ENCODE measurements at places on chromosomes 3 and 15.

- DNase-seq, result no peak
Measured at GRCh38 chr3:16313886-16314645, 49.1 kb downstream of the OXNAD1 start.

DNA sequence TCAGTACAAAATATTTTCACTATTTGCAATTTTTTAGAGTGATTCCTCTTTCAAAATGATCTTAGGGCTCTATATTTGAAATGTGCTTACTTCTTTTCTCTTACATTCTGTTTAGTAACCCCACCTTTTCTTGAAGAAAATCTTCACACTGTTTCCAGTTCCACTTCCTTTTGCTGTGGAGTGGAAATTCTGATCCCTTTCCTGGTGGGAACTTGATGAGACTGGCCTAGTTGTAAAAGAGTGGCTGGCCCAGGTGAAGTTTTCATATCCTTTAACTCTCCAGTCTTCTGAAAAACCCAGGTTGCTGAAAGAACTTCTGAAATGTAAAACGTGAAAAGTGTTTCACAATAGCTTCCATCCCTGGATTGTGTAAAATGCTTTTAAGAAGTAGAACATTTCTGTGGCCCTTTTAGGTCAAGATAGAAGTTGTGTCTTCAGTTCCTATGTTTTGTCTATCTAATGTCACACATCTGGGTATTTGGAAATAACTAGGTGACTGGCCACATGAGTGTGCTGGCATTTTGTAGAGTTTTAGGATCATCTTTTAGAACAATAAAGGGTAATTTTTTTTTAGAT, 84.8 kb upstream of the LRIG1 start:
- no peak for DNase-seq

- DNase-seq, result no peak
Measured at GRCh38 chr15:70329179-70329578, 231.5 kb upstream of the TLE3 start.

- peak; percentile 91 for DNase-seq
Measured at GRCh38 chr15:94056314-94056713, 175.0 kb upstream of the MCTP2 start.

DNA sequence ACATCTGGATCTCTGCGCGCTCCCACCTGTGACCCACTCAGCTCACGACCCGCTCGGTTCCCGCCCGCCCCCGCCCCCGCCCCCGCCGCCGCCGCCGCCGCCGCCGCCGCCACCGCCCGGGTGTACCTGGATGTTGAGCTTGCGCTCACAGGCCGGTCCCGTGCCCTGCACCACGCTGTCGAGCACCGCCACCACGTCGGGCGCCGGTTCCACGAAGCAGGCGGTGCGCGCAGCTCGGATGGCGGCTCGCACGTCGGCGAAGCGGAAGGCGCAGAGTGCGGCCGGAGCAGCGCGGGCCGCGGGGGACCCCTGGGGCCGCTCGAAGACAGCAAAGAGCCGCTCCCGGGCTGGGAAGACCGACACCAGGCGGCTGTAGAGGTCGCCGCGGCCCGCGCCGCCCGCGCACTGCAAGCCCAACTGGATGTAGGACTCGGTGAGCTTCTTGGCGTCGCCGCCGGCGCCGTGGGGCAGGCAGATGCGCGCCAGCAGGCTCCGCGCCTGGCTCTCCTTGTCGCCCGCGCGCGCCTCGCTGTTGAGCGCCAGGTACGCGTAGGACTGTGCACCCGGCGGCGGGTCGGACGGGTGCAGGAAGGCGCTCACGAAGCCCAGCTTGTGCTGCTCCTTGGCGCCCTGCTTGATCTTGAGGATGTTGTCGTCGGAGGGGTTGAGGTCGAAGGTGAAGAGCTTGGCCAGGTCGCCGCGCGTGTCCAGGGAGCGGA, 1.1 kb downstream of the PLXND1 start:
- DNase-seq, result peak; percentile 59

- no peak for DNase-seq
Measured at GRCh38 chr3:197404030-197404429, 105.6 kb upstream of the DLG1 start.

GRCh38 chr15:45187578-45187893, 230 bp downstream of the SHF start:
- DNase-seq, result no peak

- peak; percentile 22 for DNase-seq
Measured at GRCh38 chr3:48532271-48532976, 24.2 kb downstream of the PFKFB4 start.

DNA sequence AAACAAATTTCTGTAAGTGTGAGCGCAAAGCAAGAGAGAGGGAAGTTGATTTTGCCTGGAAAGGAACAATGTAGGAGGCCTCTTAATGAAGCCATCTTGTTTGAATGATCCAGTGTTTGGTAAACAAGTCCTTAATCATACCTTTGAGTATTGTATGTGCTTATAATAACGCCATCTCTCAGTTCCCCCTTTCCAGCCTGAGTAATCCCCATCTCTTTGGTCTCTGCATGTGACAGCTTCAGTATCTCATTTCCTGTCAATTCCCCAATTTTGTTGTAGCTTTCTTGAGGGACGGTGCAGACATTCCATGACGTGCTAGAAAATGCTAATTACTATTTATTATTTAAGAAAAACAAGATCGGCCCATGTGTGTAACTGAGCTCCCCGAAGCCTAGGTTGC, 349.3 kb upstream of the NR2F2 start:
- DNase-seq, result no peak

DNA sequence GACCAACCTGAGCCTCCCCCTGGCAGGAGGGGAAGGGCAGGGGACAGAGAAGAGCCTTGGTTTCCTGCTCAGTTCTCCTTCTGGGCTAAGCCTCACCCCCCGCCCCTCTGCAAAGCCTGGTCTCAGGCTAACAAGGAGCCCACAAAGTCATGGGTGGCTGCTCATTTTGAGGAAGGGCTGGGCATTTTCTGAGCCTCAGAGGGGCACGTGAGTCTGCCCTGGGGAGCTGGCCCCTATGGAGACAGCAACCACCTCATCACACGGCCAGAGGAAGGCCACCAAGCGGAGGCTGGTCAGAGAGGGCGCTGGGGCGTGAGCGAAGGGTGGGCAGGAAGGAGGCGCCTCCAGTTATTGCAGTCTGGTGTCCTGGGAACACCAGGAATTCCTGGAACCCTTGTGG, 18.7 kb downstream of the ABTB1 start:
- no peak for DNase-seq

GRCh38 chr3:172467170-172467824, 19.0 kb upstream of the GHSR start:
- DNase-seq, result peak; percentile 52

GRCh38 chr15:100918690-100919480, at the start of gene LRRK1:
TSS of gene LRRK1 (plus strand) at chr15:100919357. CDS start at chr15:100924633, 5,276 bp downstream.
- DNase-seq, result peak; percentile 55

DNA sequence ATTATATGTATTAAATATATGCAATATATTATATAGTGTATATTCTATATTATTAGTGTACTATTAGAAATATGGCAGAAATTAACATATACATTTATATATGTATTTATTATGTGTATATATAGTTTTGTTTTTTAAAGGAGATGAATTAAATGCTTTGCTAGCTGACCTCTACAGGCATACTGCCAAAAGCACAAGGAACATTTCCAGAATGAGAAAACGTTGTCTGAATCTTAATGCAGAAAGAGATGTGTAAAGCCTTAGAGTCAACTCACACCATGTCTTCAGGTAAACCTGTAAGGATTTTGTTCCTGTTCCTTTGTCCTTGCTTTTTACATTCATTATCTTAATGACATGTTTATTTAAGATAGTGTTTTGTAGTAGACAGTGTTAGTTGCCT, 111.9 kb downstream of the ST8SIA2 start:
- no peak for DNase-seq
